Small intestine (tissue), 16 donors: ENCODE measurements at places on chromosomes 11 and 22.

DNA sequence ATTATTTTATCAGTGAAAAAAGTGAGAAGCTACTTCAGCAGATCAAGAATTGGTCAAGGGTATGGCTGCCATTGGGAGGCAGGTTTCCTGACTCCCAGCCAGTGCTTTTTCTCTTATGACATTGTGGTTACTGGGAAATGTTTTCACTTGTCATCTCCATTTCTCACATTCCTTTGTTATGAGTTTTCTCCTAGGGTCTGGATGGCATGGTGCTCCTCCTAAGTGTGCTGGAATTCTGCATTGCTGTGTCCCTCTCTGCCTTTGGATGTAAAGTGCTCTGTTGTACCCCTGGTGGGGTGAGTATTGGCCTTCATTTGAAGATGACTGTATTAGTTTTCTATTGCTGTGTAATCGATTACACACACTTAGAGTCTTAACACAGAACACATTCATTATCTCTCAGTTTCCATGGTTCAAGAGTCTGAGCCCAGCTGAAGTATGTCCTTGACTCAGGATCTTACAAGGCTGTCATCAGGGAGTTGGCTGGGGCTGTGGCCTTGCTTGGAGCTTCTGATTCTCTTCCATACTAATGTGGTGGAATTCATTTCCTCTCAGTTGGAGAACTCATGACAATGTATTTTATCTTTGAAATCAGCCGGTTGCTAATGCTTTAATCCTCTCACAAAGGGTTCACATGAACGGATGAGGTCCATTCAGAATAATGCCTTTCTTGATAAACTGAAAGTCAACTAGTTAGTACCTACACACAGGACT is 21.0 kb upstream of the MS4A6E start:
- no peak for DNase-seq

GRCh38 chr11:67287355-67288197 is 1.5 kb upstream of the ANKRD13D start:
- DNase-seq: peak; percentile 29

GRCh38 chr11:46338636-46338987 is 8.7 kb upstream of the DGKZ start:
- no peak for DNase-seq

DNA sequence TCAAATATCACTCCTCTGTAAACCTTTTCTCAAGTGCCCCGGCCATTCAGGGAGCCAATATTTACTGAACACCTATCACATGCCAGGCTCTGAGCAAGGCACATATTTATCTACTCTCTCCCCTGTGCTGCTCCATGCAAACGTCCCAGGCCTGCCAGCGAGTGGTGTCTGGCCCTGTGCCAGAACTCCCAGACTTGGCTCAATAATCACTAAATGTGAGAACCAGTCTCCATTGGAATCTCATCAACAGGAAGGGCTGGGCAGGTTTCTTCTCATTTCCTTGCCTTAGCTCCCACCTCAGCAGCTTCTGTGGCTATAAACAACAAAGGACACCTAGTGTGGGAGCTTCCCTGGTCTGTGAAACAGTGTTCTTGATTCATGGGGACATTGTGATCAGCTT is 21.7 kb downstream of the RASSF10 start:
- DNase-seq: no peak

DNA sequence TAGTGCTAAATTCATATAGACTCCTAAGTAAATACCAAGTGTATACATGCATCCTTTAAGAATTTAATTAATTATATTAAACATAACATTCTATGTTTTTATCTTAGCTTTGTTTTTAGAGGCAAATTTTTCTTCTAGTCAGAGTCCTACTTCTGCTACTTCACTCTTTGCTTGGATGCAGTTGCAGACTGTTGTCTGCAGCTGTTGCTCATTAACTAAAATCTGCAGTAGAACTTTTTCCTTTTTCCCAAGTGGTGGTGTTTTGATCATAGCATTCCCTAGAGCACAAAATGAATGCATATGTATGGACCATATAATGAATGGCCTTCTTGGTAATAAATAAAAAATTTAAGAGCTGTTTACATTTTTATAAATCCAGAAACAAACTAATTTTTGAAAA is 198.3 kb downstream of the CASP12 start:
- DNase-seq: no peak

GRCh38 chr22:37008365-37008764 is 10.9 kb downstream of the TST start:
- no peak for DNase-seq

DNA sequence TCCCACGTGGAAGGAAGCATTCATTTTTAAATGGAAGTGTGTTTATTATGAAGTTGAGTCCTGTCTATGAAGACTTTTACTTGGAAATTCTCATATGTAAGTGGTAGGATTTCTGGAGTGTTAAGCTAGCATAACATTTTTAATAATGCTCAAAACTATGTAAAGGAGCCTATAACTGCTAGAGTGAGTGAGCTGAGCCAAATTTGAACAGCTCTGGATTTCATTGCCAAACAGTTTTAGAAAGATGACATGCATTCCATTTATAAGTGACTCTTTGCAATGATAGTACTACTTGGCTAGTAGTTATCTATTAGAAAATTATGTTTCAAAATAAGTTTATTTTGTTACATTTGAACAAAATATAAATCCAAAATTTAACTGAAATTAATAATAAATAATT is 721.2 kb downstream of the LUZP2 start:
- DNase-seq: no peak

GRCh38 chr11:70712471-70712870 is 314.1 kb downstream of the CTTN start:
- DNase-seq: peak; percentile 14
